ENCODE measurements at places on chromosomes 4 and X. TPM values are rescaled to one million over a fixed set of nuclear protein-coding genes. Genes with fewer than 3 reads are reported as not detected.

- no peak for DNase-seq
Observed at GRCh38 chrX:155028877-155029291, 2.2 kb downstream of the FUNDC2 start.

DNA sequence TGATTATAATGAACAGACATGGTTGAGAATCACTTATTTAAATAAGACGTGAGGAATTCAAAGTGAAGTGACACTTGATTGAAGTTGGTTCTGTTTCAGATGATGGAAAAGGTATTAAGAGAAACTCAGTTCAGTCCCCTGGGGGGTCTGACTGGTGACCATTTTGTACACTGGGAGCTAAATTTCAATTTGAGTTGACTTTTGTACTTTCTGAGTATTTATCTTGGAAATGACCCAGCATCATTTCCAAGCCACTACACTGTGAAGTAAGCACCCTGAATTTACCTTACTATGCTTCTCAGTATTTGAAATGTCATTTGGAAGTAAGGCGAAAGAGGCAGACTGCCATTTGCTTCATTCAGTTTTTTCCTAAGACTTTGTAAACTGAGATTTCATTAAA, 73.4 kb downstream of the CNOT6L start:
- DNase-seq, result no peak

DNA sequence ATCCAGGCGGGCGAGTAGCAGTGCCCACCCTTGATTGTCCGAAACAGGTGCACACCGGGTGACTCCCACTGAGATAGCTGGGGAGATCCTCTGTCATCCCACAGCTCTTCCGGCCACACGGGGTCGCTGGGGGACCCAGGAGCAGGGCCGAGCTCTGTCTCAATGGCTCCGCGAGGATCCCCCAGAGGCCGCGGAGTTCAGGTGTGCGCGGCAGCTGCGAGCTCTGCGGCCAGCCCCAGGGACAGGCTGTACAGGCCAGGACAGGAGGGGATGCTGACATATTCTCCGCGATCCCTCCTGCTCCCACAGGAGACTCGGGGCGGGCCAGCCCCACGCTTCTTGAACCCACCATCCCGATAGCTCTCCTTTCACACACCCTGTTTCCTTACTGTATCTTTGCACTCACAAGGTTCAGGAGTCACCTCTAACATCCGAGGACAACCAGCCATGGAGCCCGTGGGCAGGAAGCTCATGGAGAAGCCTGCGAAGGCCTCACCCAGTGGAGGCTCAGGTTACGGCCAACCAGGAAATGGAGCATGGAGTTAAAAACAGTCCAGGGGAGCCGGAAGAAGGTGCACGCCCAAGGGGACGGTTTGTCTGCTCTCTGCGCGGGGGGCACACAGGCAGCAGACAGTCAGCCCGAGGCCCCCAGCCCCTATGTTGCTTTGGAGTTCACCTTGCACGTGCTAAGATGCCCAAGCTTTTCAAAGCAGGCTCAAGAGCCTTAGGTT, 77.9 kb upstream of the AMELX start:
- no peak for DNase-seq

GRCh38 chrX:77749695-77750094, 36.3 kb downstream of the ATRX start:
- DNase-seq, result no peak

- no peak for DNase-seq
Observed at GRCh38 chr4:74464291-74464690, 19.4 kb downstream of the AREG start.

DNA sequence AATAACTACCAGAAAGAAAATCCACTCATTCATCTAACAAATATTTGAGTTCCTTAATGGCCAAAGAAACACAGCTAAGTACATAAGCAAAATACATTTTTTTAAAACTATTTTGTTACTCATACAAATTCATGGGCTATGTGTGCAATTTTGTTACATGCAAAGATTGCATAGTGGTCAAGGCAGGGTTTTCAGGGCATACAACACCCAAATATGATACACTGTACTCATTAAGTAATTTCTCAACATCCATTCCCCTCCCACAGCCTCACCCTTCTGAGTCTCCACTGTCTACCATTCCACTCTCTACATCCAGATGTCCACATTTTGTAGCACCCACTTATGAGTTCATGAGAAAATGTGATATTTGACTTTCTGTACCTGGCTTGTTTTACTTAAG, 58.2 kb downstream of the BRWD3 start:
- no peak for DNase-seq

DNA sequence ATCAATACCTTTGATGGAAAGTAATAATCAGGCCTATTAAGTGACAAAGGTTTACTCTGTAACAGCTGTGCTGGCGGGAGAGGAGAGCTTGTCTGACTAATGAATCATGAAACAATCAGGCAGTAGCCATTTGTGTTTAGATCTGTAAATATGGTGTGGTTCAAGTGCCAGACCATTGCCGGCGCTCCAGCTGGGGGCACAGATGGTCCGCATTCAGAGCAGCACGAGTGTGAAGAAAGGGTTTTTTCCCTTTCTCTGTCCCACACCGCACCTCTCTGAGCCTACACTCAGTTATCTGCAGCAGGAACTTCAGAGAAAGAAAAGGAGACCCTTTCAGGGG, 111.3 kb upstream of the PAQR3 start:
- DNase-seq, result no peak

DNA sequence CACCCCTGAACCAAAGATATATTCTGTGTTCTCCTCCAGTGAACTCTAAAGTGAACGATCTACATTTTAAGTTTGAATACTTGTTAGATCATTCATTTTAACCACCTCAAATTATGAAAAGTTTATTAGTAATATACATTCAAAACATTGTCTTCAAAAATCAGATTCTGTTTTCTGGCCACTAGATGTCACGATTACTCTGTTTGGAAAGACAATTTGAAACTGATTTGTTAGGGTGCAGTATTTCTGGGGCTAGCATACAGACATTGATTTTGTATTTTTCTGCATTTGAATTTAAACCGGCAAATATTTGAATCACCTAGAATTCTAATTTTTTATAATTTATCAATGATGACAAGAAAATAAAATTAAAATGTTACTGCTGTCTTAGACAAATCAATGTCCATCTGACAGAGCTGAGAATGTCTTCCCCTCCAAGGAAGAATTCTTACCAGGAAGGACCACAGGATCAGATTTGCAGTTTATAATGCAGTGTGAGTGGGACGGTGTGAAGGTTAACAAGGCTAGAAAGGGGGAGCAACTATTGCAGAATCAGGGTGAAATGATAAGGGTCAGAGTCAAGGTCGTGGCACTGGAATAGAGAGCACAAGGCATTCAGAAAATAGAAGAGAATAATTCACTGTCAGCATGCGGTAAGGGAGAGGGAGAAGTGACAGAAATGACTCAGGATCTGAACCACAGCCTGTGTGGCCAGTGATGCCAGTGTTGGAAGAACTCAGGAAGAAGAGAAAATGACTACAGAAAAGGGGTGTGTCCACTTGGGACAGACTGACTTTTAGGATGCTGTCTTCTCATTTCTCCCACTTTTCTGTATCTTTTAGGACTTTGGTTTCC, 91.6 kb downstream of the ANXA10 start:
- peak; percentile 12 for DNase-seq

GRCh38 chr4:105859233-105859632, 36.0 kb upstream of the NPNT start:
- no peak for DNase-seq

CTSO gene
- polyA plus RNA-seq, result 36.3 TPM

L1CAM gene
- polyA plus RNA-seq, result 56.3 TPM

- no peak for DNase-seq
Observed at GRCh38 chr4:107304699-107305286, 268.7 kb upstream of the DKK2 start.

DNA sequence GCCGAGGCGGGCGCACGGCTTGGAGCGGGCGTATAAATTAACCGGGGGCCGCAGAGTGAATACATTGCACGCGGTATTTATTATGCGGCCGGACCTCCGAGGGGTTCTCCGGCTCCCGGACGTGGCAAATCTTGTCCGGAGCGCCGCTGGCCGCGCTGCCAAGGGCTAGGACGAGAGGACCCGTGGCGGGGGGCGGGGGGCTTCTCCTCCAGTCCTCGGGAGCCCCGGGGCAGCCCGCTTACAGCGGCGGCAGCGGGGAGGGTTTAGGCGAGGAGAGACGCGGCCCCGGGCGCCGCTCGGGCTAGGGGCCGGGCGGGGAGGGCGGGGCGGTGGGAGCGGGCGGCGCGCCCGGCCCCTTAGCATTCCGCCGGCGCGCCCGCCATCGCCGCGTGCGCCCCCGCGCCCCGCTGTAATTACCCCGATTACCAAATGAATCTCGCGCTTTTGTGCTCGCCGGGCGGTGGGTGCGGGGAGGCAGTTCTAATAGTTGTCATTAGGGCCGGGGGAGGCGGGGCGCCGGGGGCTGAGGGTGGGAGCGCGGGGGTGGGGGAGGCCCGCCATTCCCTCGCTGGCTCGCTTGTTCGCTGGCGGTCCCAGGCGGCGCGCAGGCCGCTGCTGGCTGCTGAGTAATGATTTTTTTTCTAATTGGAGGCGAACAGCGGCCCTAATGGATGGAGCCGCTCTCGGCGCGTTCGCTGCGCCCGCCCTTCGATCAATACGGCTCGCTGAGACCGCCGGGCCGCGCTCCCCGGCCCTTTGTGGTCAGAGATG, 276.6 kb downstream of the BCOR start:
- no peak for DNase-seq

DNA sequence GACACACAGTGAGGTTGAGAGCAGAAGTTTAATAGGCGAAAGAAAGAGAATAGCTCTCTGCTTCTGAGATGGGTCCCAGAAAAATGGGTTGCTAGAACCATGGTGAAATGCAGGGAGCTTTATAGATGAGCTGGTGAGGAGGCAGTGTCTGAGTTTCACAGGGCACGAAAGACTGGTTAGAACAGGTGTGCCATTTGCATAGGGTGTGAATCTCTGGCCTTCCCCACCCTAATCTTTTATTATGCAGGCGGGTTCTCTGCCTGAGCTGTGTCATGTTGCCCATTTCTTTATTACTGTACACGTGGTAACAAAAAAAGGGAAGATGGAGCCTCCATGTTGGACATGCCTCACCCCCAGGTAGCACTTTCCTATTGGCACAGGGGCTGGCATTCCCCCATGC, 39.1 kb downstream of the FUNDC1 start:
- DNase-seq, result no peak

- DNase-seq, result no peak
Observed at GRCh38 chr4:69518538-69519198, 23.0 kb upstream of the UGT2B4 start.
